Thyroid gland (tissue), 4 donors: ENCODE measurements at places on chromosomes 2 and 18. TPM values are rescaled to one million over a fixed set of nuclear protein-coding genes. Genes with fewer than 3 reads are reported as not detected.

GRCh38 chr2:53545604-53546003, 222.0 kb upstream of the CHAC2 start:
- DNase-seq: no peak

DNA sequence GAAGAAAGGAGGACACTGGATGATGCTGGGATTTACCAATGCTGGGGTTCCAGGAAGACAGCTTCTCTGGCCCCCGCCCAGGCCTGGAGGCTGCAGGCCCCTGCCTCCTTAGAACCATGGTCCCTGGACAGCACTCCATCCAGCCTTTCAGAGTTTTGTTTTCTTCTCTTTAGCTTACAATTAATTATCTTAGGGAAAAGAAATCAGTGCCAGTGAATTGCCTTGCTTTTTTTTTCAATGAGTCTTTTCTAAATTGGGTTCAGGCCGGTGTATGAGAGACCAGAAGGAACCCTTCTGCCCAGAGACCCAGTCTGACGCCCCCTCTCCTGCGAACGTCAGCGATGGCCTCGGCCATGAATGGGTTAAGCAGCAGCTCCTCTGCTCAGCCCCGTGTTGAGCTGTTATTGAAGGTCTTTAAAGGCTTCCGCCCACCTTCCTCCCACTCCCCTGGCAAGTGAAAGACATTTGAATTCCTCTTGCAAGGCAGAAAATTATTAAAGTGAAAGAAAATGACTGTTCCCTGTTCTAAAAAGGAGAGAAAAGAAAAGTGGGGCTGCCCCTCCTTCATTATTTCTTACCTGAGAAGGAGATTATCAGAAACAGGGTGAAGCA, 65.7 kb upstream of the CHMP1B start:
- no peak for DNase-seq

GRCh38 chr2:25304321-25304720, 37.4 kb downstream of the DNMT3A start:
- DNase-seq: no peak

DNA sequence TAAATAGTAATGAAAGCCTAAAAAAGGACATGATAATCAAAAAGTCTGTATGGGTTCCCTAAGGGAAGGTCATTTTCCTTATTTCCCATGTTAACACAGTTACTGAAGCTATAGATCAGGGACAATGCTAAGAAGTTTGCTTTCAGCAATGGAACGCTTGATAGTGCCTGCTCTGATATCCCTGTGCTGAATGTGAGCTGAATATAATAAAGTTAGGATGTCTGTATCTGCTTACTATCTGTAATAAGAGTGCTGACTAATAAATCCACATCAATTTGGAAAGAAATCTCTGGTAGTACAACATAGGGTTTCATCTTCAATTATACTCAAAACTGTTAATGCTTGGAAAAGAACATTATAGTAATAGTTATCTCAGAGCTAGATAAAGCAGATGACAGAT, 25.8 kb downstream of the TTC21B start:
- no peak for DNase-seq

- DNase-seq: peak; percentile 5
Observed at GRCh38 chr2:132669908-132670495, at the start of gene LYPD1. TSS of gene LYPD1 (minus strand) at chr2:132670205. CDS start at chr2:132669932, 273 bp downstream.

- DNase-seq: no peak
Observed at GRCh38 chr2:136019306-136019705, 33.9 kb upstream of the DARS1 start.

GRCh38 chr2:237354892-237355291, 59.1 kb downstream of the COL6A3 start:
- DNase-seq: peak; percentile 58

RPL37A gene
- total RNA-seq: 1,147 TPM

SERPINB11 gene
- total RNA-seq: not detected

HNRNPA3 gene
- total RNA-seq: 80.9 TPM
